Adrenal gland (tissue), 19 donors: ENCODE measurements at places on chromosomes 11 and 22. TPM values are rescaled to one million over a fixed set of nuclear protein-coding genes. Genes with fewer than 3 reads are reported as not detected.

The OR10G8 gene
- not detected for total RNA-seq

The OR51E2 gene
- total RNA-seq = not detected

The MS4A4A gene
- total RNA-seq = 65.8 TPM

The NECTIN1 gene
- total RNA-seq = 19.6 TPM

The CTSW gene
- total RNA-seq = 1.1 TPM

The OR8K1 gene
- total RNA-seq = not detected

The MTMR2 gene
- 24.8 TPM for total RNA-seq

The SORL1 gene
- 28.6 TPM for total RNA-seq

The CENATAC gene
- 53.5 TPM for total RNA-seq

The MED19 gene
- 32.1 TPM for total RNA-seq

The RASGRP2 gene
- 23.9 TPM for total RNA-seq

The MAPK8IP2 gene
- 16.6 TPM for total RNA-seq

The TH gene
- total RNA-seq = 0.54 TPM

The HMOX1 gene
- 231 TPM for total RNA-seq

The OR52N4 gene
- not detected for total RNA-seq

The DEPDC7 gene
- 0.90 TPM for total RNA-seq

The LARGE2 gene
- 7.1 TPM for total RNA-seq

The C11orf52 gene
- total RNA-seq = 2.5 TPM

The CCDC89 gene
- total RNA-seq = 1.8 TPM

The C11orf91 gene
- not detected for total RNA-seq

The COMT gene
- total RNA-seq = 690 TPM

The INS gene
- 2.2 TPM for total RNA-seq

The SPI1 gene
- 57.9 TPM for total RNA-seq

The TRIM49B gene
- not detected for total RNA-seq

The TBX1 gene
- 0.72 TPM for total RNA-seq

The CST6 gene
- total RNA-seq = not detected

The UBQLN3 gene
- total RNA-seq = not detected

The DDX25 gene
- total RNA-seq = not detected

The MMP12 gene
- total RNA-seq = not detected

The SFI1 gene
- 27.0 TPM for total RNA-seq

The NXF1 gene
- 56.7 TPM for total RNA-seq

The CALCA gene
- not detected for total RNA-seq

The TTC36 gene
- 2.0 TPM for total RNA-seq

The SLC22A9 gene
- total RNA-seq = not detected

The OR9Q2 gene
- not detected for total RNA-seq

The SYNGR1 gene
- 31.7 TPM for total RNA-seq

The H19 gene
- 2,836 TPM for total RNA-seq
